Kidney (tissue), 22 donors: ENCODE measurements at places on chromosomes 6 and 20. TPM values are rescaled to one million over a fixed set of nuclear protein-coding genes. Genes with fewer than 3 reads are reported as not detected.

Gene TSBP1
- not detected for polyA plus RNA-seq

Gene ARFGEF3
- 1.2 TPM for polyA plus RNA-seq

Gene PGC
- polyA plus RNA-seq, result 0.39 TPM

Gene BFSP1
- polyA plus RNA-seq, result 2.1 TPM

Gene LZTS3
- polyA plus RNA-seq, result 23.0 TPM
